NCI-H187 treated with DMSO at 0.1 percent for 48 hours (cell line): ENCODE measurements at places on chromosomes 7 and 10.

GRCh38 chr7:137925091-137925490 is 76.8 kb downstream of the CREB3L2 start:
- DNase-seq = no peak

DNA sequence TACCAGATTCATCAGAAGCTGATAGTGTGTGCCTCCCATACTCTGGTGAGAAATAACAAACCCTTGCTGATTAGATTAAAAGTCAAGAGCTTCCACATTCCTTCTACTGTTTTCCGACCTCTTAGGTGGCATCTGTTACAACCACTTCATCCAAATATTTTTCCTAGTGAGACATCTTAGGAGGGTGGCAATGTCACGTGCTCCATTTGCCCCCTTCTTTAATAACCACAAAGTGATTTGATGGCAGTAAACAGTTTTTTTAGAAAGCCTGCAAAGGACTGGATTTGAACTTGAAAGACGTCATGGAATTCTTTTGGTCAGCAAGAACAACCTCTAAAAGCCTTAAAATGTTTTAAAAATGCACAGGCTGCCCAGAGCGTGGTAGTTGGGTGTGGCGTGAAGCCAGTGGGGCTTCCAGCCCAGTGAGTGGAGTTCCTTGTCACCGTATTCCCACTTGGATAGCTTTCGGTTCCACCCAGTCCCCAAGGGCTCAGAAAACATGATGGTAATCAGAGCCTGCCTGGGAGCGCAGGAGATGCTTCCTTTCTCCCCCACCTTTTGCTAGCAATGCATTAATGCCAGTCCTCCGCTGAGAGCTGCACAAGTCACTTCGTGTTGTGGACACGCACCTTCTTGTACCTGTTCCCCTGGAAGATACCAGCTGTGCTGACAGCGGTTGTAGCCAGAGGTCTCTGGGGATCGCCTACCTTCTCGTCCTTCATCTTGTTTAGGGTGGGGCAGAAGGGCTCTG is 256.4 kb downstream of the KIAA1217 start:
- no peak for DNase-seq

DNA sequence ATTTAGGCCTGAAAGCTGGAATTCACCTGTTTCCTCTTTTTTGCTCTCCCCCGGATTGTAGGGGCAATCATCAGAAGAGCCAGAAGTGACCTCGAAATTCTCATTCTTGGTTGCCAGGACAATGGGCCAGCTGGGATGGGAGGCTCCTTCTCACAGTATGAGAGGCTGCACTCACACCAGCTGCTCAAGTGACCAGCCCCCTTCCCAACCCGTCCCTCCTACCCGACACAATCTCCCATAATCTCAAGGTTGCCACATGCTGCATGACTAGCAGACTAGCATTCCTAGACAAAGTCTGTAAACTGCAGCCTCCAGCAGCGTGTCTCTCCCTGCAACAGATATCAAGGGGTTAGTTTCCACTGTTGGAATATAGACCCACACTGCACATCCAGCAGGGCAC is 110.3 kb downstream of the C1GALT1 start:
- DNase-seq = no peak

DNA sequence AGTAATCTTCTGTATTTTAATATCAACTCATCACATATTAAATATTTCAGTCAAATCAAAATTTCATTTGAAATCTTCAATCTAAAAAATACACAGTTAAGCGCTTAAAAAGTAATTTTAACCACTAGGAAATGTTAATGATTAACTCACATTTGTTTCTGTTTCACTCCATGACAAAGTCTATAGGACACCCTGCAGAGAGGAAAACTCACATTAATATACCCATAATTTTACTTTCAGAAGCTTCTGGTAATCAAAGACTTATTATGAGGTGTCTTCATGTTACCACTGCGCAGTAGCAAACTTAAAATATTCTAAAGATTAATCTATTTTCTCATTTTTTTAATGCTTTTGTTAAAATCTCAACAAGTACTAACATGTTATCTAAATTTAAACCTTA is 41.0 kb upstream of the ZNF518A start:
- DNase-seq = no peak

- DNase-seq = no peak
Measured at GRCh38 chr10:104368381-104368780, 14.7 kb downstream of the CFAP58 start.

GRCh38 chr7:10412422-10413019 is 561.2 kb upstream of the PHF14 start:
- no peak for DNase-seq

DNA sequence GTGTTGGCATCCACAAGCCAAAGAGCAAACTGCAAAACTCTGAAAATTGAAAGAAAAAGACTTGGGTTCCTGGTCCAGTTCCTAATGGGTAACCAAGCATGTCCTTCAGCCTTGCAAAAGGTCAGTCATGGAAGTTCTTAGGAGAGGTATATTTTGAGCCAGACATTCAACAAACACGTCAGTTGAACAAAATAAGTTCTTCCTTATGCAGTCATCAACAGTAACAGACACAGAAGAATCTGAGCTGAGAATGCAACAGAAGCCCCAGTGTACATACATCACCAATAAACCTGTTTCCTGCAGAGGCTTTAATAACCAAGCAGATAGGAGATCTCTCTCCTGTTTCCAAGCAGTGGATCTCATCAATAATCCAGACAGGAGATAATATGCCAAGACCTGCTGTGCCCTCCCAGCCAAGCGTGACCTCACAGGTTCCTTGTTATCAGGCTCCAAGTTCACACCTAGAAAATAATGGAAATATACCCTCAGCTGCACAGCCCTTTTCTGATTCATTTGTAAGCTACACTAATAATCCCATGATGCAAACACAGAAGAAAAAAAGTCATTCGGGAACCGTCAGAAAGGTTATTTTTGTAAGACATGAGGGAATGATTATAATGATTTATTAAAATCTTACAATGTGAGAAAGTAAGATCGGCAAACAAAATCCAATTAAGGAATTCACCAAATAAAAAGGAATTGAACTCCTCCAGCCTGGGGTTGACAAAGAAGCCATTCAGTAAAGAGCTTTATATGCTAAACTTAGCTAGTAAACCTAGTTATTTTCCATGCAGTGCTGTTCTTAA is 90.7 kb downstream of the DGKI start:
- DNase-seq = no peak

- no peak for DNase-seq
Measured at GRCh38 chr7:55594414-55594813, 22.1 kb upstream of the VOPP1 start.

- peak; percentile 69 for DNase-seq
Measured at GRCh38 chr7:135447748-135448147, 62.2 kb downstream of the CNOT4 start.
